ENCODE measurements at places on chromosomes 12 and 14. TPM values are rescaled to one million over a fixed set of nuclear protein-coding genes. Genes with fewer than 3 reads are reported as not detected.

The SCN8A gene
- 2.7 TPM for polyA plus RNA-seq

The TNFRSF1A gene
- 103 TPM for polyA plus RNA-seq

The CLBA1 gene
- 22.4 TPM for polyA plus RNA-seq

DNA sequence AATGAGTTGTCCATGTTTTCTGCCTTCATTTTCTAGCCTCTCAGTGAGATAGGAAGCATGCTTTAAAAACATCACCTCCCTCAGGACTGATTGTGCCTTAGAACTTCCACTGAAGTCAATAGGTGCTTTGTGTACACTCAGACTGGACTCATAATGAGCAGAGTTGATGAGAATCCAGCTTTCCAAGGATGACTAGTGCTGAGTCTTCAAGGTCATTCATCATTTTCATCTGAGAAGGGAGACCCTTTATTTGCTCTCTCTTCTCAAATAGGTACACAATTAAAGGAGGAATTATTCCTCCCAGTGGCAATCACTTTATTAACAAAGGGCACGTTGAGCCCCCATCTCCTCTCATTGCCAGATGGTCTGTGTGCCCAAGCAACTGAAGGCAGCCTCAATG is 210.9 kb upstream of the PRKD1 start:
- no peak for DNase-seq

The ZNF385A gene
- polyA plus RNA-seq: 16.2 TPM

GRCh38 chr14:100369019-100369418 is 45.9 kb downstream of the SLC25A47 start:
- no peak for DNase-seq

The C12orf75 gene
- polyA plus RNA-seq: 75.2 TPM

DNA sequence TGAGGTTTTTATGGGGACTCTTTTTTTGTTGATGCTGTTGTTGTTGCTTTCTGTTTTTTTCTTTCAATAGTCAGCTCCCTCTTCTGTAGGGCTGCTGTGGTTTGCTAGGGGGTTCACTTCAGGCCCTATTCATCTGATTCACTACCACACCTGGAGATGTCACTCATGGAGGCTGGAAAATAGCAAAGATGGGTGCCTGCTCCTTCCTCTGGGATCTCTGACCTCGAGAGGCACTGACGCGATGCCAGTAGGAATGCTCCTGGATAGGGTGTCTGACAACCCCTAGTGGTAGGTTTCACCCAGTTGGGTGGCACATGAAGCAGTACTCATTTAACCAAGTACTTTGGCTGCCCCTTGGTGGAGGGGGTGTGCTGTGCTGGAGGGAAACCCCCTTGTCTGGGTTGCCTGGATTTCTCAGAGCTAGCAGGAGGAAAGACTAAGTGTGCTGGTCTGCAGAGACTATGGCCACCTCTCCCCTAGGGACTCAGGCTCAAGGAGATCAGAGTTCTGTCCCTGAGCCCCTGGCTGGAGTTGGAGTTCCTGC is 745.5 kb downstream of the TMTC2 start:
- no peak for DNase-seq

The EML5 gene
- polyA plus RNA-seq: 3.5 TPM

DNA sequence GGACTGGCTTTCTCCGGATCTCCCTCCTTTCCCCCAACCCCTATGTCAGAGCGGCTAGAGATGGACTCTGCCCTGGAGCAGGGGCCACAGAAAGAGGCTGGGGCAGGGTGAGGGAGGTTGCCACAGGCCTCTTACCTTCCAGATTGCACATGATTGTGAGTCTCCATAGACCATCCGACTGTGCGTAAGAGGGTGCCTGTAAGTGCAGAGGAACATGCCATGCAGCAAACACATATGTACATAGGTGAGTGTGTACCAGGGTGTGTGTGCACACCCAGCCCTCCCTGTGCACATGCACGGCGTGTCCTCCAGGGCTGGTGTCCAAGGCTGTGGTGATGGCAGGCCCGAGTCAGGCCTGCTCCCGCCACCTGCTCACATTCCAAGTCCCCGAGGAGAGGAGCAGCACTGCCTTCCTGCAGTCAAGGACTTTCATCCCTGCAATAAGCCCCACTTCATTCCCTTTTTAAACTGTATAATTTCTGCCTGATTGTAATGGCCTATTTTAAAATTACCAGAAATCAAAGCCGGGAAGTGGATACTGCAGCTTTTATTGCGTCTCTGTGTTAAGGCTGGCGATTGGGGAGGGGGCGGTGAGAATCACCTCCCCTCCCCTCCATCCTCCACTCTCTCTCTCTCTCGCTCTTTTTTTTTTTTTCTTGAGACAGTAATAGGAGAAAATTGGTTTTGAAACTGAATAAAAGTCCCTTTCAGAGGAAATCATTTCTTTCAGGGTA is 28.5 kb downstream of the FAM222A start:
- no peak for DNase-seq

DNA sequence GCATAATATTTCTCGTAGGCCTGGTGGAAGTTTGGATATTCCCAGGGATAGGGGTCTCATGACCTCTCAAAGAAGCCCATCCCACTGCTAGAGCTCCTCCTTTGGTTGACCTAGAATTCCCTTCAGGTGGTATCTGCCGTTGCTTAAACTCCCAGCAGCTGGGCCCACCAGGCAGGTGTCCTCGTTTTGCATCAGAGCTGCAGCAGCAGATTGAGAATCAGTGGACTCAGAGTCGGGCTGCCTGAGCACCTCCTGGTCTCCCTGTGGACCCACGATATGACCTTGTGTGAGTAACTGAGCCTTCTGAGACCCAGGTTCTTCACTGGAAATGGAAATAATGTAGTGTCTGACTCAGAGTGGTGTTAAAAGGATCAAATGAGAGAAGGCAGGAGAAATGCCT is 132.7 kb downstream of the PAPOLA start:
- DNase-seq: no peak

The FIGNL2 gene
- 7.1 TPM for polyA plus RNA-seq

The MUCL1 gene
- 0.41 TPM for polyA plus RNA-seq

Data from left renal cortex interstitium (tissue), 4 donors.